Brain microvascular endothelial cell (primary cell): ENCODE measurements at places on chromosomes 12 and 14.

DNA sequence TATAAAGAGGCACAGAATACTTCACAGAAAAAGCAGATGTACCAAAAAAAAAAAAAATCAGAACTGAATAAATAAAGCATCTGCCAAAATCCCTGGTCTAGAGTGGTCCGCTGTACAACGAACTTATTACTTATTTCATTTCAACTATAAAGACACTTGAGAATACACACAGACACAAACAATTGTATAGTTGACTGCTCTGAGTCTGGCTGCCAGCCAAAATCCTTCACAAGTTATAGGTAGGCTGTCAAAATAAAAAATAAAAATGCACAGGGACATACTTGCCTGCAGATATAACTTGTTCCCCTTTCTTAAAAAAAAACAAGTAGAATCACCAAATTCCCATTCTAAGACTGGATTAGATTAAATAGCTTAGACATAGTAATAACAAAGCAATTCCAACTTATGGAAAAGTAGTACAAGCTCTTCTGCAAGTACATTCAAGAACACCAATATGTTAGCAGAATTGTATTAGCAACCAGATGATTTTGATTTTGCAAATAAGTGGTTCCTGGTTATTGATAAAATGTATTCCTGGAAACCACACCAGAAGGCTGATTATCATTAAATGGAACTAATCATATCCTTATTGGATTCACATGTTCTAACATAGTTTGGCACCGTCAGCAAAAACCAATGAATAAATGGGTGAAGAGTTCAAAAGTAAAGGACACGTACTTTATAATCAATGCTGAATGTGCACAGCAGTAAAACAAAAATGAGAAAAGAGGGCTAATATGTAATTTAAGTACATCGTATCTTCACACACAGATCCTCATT lies 248.5 kb downstream of the NELL2 start:
- DNase-seq: no peak

GRCh38 chr14:61573748-61574513 lies 121.4 kb upstream of the HIF1A start:
- DNase-seq: no peak

DNA sequence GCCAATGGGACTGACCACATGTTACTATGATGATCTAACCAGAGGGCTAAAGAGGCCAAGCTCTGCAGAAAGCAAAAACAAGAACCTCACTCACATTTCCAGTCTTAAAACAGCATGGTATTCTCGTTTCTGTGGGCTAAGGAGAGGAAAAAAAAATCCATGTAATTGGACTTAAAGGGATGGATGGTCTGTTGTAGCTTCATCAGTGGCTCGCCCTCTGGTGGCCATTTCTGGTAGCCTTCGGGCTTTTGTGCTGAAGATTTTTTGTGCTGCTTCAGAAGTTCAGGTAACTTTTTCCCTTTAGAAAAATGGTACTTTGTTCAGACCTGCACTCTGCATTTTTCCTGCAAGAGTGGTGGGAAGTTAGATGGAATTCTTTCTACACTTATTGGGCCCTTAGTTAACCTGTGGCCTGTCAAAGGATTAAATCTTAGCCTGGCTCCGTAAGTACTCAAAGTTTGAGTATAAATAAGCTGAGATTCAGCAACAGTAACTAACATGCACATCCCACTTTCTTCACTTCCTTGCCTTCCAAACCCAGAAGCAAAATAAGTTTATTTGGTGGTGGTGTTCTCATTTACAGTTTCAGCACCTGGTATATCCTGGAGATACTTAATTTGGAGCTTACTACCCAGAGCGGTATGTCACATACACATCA lies 22.3 kb downstream of the DCAF4 start:
- peak; percentile 76 for DNase-seq

GRCh38 chr14:93030761-93031160 lies 85.0 kb downstream of the ITPK1 start:
- no peak for DNase-seq

DNA sequence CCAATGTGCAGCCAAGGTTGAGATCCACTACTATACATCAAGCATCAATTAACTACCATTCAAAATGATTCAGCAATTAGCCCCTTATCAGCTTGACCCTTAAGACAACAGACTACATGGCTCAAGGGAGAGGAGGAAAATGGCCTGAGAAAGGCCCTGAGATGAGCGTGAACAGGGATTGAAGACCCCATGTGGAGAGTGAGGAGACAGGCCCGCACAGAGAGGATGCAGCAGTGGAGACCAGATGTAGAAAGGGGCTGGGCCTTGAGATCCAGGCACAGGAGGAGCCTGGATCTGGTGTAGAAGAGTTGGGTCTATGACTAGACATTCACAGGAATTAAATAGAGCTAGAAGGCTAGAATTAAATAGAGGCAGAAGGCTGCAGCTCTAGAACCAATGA lies 229.1 kb downstream of the MON2 start:
- DNase-seq: no peak

DNA sequence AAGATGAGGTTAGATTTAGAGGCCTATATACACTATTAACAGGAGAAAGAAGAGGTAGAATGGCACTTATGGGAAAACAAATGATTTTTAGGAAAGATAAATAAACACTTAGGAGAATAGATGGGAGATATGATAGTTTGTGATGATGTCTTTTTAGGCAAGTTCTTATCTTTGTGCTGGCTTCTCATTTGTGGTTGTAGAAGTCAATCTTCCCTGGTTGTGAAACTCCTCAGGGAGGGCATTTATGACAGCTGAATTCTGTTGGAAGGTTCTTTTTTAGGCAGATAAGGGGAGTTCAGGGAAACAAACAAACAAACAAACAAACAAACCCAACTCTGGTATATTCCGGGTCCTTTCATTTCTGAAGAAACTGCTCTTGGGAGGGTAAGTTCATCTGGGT lies 311.8 kb downstream of the AEBP2 start:
- DNase-seq: no peak

DNA sequence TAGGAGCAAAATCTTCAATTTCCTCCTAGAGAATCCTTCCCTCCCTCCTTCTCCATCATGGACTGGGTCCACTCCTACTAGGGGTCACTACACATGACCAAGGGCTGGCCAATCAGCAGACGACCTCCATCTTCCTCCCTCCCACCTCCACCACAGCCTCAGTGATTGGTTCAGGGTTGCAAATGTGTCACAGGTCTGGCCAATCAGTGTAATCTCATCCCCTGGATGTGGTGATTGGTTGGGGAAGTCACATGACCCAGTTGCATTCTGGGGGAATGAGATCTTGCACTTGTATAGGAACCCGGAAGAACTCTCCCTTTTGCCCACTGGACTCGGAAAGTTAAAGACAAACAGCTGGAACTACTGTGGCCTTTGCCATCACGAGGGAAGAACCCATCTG lies 169.2 kb downstream of the PIWIL1 start:
- DNase-seq: no peak

DNA sequence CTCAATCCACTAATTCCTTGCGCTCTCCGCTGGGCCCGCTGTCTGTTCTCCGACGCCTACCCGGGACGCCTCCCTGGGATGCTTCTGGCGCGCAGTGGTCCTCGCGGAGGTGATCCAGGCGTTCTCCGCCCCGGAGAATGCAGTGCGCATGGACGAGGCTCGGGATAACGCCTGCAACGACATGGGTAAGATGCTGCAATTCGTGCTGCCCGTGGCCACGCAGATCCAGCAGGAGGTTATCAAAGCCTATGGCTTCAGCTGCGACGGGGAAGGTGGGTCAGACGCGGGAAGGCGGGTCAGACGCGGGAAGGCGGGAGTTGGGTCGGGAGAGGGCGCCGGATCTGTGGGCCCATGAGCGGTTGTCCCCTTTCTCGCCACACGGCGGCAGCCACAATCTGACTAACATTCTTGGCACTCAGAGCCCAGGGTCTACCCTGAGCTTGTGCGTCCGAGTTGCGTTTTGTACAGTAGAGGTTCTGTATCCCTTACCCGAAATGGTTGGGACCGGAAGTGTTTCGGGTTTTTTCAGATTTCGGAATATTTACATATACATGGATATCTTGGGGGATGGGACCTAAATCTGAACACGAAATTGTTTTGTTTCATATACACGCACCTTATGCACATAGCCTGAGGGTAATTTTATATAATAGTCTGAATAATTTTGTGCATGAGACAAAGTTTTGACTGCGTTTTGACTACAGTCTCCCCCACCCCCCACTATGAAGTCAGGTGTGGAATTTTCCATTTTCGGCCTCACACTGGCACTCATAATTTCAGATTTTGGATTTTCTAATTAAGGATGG lies 762 bp downstream of the C12orf57 start:
- peak; percentile 92 for DNase-seq

DNA sequence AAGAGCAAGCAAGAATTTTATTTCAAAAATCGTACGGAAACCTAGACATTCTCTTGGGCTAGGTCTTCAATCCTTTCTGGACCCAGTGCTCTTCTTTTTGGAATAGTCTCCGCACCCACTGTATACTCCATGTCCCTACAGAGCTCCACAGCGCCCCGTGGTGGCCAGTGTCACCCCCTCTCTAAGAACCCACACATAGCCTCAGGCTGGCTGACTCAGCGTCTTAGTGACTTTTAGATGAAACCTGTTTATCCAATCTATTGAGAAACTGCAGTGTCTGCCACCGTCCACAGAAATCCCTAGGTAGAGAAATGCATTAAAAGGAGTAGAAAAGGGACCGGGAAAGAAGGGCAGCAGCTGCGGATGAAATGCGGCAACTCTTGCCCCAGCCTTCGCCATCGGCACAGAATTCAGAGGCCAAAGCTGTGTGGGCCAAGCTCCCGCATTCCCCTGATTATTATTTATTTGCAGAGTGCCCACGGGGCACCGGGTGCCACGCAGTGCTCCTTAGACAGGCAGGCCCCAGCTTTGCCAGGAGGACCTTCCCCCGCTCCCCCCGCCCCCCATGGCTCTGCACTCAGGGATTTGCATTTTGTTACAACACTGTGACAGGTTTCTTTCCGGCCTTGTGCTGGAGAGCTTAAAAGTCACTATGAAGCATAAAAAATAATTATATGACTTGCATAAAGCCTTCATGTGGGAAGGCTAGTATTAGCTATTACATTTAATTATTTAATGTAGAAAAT lies 170.1 kb upstream of the FKBP4 start:
- no peak for DNase-seq

- peak; percentile 74 for DNase-seq
Observed at GRCh38 chr14:100824091-100824551, 1.8 kb upstream of the MEG3 start.

DNA sequence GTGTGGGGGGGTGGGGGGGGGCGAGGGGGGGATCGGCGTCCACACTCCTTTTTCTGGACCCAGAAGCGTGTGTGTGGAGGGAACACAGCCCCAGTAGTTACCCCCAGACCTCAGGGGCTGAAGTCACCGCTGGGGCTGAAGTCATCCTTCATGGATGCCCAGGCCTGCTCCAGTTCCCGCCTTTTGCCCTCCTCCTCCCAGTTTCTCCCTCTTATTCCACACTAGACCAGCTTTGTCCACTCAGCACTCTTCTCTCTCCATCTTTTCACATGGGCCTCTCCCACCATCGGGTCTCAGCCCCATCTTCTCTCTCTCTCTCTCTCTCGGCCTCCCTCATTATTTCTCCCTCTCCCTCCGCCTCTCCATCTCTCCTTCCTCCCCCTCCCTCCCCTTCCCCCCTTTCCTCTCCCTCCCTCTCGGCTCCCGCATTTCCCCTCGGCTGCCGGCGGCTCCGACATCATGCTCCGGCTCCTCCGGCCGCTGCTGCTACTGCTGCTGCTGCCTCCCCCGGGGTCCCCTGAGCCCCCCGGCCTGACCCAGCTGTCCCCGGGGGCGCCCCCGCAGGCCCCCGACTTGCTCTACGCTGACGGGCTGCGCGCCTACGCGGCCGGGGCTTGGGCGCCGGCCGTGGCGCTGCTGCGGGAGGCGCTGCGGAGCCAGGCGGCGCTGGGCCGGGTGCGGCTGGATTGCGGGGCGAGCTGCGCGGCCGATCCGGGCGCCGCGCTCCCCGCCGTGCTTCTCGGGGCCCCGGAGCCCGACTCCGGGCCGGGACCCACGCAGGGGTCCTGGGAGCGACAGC lies at the start of gene P3H3:
Gene P3H3, plus strand, starts transcription at position 426 of the 799 bp plus-strand sequence. Its CDS starts 34 bp downstream, at position 460.
- peak; percentile 15 for DNase-seq

- no peak for DNase-seq
Observed at GRCh38 chr12:130714591-130715149, 1.4 kb downstream of the RIMBP2 start.

- no peak for DNase-seq
Observed at GRCh38 chr12:115914122-115914521, 363.4 kb downstream of the MED13L start.

- DNase-seq: peak; percentile 82
Observed at GRCh38 chr12:6540181-6540877, 6.0 kb downstream of the GAPDH start.
